ENCODE measurements at places on chromosomes 16 and 17.

DNA sequence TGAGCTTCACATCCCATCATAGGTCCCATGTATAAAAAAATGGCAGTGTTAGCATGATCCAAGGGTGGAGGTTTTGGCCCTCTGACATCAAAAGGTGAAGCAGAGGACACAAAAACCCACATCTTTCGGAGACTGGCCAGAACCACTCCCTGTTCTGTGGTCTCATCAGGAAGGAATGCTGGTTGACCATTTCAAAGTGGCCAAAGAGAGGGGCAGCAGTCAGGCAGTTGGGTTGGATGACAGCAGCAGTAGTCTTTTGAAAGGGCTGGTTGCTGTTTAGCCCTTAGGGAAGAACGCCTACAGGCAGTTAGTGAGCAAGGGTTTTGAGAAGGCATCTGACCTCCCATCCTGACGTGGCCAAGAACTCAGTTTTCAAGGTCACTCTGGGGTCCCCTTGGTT, 40.5 kb downstream of the LCMT1 start:
- peak; percentile 60 for DNase-seq

DNA sequence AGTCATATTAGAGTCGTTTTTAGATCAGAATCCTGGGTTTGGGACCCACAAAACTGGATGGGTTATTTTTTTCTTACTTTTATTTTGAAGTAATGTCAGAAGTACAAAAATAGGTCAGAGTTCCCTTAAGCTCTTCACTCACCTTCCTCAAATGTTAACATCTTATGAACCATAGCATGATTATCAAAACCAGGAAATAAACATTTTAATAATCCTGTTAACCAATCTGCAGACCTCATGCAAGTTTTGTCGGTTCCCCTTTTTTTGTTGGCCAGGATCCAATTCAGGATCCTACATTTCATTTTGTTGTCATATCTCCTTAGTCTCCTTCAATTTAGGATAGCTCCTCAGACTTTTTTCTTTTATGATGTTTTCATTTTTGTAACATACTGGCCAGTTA, 162.0 kb downstream of the CHD9 start:
- DNase-seq: no peak

DNA sequence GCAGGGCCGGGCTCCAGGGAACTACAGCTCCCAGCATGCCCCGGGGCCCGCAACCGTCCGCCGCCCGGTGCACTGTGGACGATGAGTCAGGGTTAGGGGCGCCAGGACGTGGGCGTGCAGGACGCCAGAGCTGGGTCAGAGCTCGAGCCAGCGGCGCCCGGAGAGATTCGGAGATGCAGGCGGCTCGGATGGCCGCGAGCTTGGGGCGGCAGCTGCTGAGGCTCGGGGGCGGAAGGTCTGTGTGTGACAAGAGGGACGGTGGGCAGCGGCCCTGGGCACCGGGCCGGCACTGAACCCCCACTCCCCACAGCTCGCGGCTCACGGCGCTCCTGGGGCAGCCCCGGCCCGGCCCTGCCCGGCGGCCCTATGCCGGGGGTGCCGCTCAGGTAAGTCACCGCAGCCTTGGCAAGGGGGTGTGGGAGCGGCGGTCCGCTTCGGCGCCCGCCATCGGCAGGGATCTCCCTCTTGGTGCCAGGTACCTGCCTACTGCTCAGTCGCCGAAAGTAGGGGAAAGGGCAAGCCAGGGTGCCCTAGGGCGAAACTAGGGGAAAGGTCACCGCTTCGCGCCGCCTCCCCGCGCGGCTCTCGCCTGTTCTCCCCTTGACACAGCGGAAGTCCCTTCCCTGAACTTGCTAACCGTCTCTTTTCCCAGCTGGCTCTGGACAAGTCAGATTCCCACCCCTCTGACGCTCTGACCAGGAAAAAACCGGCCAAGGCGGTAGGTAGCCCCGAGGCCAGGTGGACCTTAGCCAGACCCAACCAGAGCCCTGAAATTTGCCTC, at the start of the genes ACADVL and DLG4:
Gene ACADVL, plus strand, starts transcription at position 127 of the 781 bp plus-strand sequence. Its CDS starts 47 bp downstream, at position 174.
Gene DLG4, minus strand, starts transcription at position 25 of the 781 bp plus-strand sequence.
- DNase-seq: peak; percentile 95

DNA sequence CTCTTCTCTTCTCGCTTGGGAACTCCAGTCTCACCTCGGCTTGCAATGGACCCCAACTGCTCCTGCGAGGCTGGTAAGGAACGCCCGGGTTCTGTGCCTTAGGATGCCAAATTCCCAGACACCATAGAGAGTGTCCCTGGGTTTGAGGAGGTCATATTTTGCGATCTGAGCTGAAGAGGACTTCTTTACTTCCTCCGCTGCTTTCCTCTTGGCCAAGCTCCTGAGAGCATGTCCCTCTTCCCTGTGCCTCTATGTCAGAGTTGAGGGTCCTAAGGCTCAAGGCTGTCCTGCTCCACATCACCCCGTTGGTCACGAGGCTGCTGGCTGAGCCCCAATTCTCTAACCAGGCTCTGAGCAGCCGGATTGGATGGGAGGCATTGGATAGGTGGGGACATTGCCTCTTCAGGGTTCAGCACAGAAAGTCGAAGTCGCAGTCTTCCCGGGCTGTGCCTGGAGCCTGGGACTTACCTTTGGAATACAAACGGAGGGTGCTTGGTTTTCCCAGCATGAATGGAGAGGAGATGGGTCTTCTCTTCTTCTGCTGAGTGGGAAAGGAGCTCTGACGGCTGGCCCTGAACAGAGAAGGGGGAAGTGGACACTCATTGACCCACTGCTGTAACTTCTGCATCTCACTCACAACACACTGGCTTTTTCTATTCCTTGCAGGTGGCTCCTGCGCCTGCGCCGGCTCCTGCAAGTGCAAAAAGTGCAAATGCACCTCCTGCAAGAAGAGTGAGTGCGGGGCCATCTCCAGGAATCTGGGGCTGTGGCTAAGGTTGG, 416 bp downstream of the MT1H start:
- DNase-seq: no peak

DNA sequence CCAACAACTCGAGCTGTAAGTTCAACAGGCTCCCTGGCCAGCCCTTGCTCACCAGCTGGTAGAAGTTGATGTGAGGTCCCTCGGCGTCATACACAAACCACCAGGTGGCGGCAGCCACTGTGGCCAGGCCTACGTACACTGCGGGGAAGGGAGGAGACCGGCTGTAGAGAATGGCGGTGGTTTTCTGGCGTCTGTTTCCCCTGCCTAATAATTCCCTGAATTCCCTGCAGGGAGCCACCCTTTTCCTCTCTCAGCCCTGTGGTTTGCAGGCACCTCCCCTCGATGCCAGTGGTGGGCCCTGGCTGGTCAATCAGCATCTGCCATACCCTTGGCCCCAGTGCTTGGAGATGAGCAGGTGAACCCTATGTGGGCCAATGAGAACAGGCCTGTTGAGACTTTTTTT, 18.9 kb upstream of the P2RX1 start:
- DNase-seq: peak; percentile 85

GRCh38 chr16:30005341-30006094, 5.3 kb downstream of the DOC2A start:
- DNase-seq: peak; percentile 87

GRCh38 chr16:81123092-81123852, 27.1 kb upstream of the GCSH start:
- DNase-seq: no peak

- no peak for DNase-seq
Observed at GRCh38 chr16:58324792-58325191, 30.0 kb upstream of the PRSS54 start.

- DNase-seq: no peak
Observed at GRCh38 chr17:75898065-75898464, 1.3 kb upstream of the TRIM65 start.

DNA sequence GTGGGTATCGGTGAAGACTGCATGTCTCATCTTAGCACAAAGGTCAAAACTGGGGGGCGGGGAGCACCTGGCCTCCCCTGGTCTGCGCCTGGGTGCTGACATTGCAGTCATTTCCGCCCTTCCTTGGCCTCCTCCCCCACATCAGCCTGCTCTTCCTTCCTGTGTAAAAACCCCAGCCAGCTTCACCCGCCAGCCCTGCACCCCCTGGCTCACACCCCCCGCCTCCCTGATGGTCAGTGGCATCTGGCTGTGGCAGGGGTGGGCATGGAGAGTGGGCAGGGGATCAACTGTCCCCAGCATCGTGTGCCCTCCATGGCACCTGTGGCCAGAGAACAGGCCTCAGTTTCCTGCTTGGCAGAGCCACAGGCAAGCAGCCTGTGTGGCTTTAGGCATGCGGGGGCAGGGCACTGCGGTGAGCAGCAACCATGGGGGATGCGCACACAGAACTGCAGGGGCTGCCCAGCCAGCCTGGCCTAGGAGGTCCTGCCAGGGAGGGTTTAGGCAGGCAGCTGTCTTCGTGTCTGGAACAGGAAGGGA, 26.5 kb upstream of the LASP1NB start:
- DNase-seq: no peak

GRCh38 chr16:65105171-65105570, 16.7 kb downstream of the CDH11 start:
- no peak for DNase-seq

GRCh38 chr17:40247926-40248495, 28.9 kb downstream of the WIPF2 start:
- DNase-seq: no peak

- no peak for DNase-seq
Observed at GRCh38 chr17:65270499-65271253, 133.5 kb downstream of the RGS9 start.

- DNase-seq: no peak
Observed at GRCh38 chr16:23121024-23121423, 28.2 kb downstream of the USP31 start.

DNA sequence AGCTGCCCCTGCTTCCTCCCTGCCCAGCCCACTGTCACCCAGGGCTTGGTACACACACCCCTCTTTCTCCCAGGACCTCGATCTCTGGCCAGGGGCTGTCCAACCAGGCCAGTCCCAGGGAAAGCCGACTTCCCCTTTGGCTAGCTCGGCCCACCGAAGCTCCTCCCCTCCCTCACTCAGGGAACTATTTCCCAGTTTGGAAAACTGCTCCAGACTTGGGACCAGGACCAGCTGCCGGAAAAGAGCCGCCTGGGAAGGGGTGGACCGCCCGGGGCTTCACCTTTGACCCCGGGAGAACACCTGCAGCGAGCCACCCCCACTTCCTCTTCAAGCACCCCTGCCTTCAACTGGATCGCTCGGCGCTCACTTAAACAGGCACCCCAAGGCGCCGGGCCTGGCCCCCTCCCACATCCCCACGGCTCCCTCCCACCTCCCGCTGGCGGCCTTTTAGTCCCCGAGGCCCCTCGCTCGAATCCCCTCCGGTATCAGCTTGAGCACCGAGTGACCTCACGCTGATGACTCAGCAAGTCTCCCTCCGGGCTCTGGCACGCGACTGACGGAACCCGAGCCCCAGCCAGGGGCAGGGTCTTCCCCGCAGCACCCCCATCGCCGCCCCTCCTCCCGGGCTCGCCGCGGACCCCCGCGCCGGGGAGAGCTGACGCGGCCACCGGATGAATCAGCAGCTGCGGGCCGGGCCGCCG, 934 bp downstream of the MAFG start:
- peak; percentile 89 for DNase-seq

GRCh38 chr16:19840524-19841110, 44.0 kb downstream of the GPRC5B start:
- no peak for DNase-seq

DNA sequence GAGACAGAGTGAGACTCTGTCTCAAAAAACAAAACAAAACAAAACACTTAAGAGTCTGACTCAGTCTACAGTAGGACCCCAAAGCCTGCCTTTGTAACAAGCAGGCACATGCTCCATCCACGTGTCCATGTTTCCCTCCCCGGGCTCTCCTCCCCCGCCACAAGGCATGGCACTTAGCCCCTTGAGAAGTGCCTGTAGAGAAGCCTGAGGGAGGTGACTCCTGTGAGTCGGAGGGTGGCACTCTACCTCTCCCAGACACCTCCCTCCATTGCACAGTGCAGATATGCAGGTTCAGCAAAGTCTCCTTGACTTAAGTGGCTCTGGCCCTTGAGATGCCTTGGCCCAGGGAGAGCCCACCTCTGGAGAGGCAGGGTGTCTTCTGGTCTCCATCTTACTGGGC, 6.8 kb downstream of the FHOD1 start:
- DNase-seq: no peak

DNA sequence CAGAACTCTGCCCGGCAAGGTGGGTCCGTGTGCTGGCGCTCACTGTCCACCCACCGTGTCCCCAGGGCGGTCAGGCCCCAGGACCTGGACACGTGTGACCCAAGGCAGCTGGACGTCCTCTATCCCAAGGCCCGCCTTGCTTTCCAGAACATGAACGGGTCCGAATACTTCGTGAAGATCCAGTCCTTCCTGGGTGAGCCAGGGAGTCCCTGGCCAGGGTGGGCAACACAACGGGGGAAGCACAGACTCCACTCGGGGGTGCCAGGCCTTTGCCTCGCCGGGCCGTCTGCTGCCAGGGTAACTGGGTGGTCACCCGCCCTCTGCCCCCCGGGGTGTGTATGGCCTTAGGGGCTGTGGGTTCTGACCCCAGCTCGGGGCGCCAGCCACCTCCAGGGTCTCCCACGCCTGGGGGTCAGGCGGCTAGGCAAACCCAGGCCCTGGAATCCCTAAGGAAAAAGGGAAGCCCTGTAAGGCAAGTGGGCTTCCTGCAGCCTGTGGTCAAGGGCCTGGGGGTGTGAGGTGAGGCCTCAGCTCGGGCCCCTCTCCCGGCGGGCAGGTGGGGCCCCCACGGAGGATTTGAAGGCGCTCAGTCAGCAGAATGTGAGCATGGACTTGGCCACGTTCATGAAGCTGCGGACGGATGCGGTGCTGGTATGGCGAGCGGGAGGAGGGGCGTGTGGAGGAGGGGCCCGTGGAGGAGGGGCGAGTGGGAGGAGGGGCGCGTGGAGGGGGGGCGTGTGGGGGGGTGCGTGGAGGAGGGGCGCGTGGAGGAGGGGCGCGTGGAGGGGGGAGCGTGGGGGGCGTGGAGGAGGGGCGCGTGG, 6.5 kb downstream of the MSLN start:
- no peak for DNase-seq

DNA sequence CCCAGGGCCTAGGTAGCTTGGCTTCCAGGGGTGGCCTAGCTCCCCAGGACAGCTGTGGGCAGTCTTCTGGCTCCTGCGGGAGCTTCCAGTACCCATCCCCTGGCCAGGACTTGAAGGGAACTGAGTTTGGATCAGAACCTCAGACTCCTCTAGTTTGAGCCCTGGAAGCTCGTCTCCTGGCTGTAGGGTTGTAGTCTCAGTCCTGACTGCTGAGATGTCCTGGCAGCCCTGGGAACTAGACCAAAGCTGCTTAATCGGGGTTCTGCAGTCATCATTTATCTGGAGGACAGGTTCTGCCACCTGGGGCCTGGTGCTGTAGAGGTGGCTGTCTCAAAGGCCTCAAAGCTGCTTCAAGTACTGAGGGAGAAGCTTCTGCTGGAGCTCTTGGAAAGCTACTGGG, 163.7 kb downstream of the WSCD1 start:
- no peak for DNase-seq

- peak; percentile 83 for DNase-seq
Observed at GRCh38 chr16:50251375-50252081, 14.8 kb upstream of the ADCY7 start.

- DNase-seq: no peak
Observed at GRCh38 chr16:58738672-58739296, 4.7 kb upstream of the GOT2 start.

DNA sequence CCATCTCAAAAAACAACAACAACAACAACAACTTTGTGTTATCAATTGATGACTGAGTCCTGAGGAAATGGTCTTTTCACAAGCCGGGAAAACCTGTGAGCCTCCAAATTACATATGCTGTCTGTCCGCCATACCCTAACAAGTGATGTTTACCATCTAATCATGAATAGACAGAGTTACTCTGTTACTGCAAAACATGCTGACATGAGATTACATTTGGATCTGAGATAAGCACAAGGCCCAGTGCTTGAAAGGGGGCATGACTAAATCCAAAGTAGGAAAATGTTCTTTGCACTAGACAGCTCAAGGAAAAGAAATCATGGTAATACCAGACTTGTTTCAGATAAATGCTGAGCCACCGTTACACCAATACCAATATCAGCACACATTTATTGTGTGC, 8.6 kb upstream of the ATXN1L start:
- no peak for DNase-seq

- DNase-seq: no peak
Observed at GRCh38 chr16:17590711-17591654, 120.2 kb upstream of the XYLT1 start.

Data from AG08396 (cell line).